ENCODE measurements at places on chromosomes 11 and 22.

DNA sequence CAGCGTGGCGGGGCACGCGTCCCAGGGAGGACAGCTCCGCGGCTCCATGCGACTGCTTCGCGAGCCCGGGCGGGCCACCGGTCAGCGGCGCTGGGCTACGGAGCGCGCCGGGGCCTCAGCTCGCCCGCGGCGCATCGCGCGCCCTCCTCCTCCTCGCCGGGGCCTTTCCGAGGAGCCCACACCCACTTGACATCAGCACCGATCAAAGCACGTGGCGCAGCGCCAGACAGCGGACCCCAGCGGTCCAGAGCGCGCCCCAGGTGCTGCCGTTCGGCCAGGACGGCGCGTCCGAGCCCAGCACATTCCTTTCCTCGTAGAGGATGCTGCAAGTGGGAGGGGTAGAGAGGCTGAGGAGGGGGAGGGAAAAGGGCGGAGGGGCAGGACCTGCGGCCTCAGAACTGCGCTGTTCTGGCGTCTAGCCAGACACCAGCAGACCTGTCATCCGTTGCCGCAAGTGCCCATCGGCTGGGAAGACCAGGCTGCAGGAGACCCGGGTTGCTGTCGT is 88.6 kb downstream of the PLEKHA7 start:
- DNase-seq: no peak

DNA sequence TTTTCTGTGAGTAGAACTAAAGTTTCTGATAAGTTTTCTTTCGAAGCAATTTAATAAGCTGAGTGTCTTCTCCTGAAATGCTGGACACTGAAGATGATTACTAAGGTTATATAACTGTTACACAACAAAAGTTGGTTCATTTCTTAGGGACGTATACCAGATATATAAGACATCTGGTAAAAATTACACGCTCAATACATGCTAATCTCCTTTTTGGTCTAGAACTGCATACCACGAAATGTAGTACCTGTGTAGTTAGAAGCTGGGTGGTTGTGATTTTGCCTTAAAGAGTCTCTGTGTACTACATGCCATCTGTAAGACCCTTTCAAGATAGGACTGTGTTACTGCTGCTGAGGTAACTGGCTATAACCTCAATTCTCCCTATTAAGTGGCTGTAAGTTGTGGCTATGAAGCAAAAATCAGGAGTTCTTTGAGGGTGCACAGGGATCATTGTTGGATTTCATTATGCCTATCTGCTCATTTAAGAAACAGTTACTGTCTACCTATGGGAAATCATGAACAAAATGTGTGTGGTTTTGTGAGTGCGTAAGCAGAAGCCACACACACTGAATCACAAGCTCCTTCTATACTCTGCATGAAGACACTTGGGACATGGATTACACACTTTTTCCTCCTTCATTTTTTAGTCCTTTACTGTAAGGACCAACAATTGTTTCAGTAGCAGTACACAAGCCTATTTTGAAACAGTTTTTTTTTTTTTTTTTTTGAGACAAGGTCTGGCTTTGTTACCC is 195.9 kb downstream of the SWAP70 start:
- no peak for DNase-seq

- DNase-seq: no peak
Measured at GRCh38 chr11:8642196-8642841, 40.1 kb downstream of the TRIM66 start.

DNA sequence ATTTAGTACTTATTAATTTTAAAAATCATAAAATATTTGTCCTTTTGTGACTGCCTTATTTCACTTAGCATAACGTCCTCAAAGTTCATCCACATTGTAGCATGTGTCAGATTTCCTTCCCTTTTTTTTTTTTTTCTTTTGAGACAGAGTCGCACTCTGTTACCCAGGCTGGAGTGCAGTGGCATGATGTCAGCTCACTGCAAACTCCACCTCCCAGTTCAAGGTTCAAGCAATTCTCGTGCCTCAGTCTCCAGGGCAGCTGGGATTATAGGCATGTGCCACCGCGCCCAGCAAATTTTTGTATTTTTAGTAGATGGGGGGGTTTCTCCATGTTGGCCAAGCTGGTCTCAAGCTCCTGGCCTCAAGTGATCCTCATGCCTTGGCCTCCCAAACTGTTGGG is 10.6 kb downstream of the RAB6A start:
- DNase-seq: no peak

GRCh38 chr11:111573821-111574249 is 28.4 kb upstream of the SIK2 start:
- DNase-seq: no peak

DNA sequence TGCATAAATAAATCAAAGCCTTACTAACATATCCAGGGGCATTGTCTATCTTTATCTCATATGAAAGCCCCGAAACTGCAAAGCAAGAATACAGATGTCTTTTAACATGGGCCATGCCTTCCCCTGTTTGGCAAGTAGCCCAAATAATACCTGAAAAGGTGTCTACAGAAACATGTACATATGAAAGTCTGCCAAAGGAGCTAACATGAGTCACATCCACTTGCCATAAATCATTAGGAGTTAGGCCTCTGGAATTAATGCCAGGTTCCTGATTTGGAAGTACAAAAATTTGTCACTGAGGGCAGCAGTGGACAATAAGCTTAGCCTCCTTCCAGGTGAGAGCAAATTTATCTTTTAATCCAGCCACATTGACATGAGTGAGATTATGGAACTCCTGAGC is 85.5 kb upstream of the PGR start:
- DNase-seq: no peak

DNA sequence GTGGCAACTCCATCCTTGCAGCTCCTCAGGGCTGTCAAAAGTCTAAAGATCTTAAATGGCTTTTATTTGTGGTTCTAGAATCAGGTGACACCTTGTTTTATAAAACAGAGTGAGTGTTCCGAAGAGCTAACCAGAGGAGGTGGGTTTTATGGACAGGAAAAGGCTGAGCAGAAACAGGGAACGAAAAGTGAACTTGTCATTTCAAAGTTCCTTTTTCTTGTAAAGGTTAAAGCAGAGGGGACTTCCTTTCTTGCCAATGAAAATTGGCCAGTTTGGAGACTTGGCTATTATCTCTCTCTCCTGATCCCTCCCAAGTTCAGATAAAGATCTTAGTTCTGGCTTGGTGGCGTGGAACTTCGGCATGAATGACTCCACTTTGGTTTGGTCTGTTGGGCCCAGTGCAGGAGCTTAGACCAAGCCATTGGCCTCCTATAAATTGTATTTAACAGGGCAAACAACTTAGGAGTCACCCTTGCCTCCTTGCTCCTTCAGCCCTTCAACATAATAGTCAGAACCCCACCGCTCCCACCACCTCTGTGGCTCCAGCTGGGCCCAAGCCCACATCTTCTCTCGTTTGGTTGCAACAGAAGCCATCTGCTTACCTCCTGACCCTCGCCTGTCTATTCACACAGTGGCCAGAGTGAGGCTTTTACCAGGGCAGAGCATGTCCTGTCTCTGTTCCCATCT is 102.4 kb upstream of the THY1 start:
- DNase-seq: no peak

DNA sequence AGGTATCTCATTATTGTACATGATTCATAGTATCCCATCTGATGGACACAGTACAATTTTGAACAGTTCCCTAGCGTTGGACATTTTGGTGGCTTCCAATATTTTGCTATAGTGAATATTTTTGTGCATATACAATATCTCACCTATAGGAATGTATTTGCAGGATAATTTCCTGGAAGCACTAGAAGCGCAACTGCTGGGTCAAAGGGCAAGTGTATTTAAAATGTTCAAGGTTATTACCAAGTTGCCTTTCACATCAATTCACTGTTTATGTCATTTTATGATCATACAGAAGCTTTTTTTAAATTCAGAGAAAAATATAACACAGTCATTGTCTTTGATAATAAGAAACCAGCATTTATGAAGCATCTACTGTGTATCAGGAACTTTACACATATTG is 19.1 kb upstream of the RPS3 start:
- DNase-seq: no peak

GRCh38 chr11:86919557-86920210 is 35.5 kb downstream of the FZD4 start:
- DNase-seq: no peak

- DNase-seq: no peak
Measured at GRCh38 chr11:665704-666281, 28.7 kb downstream of the DRD4 start.

GRCh38 chr11:4994551-4994950 is at the start of gene OR51L1:
OR51L1 (plus strand) TSS chr11:4994851; CDS start chr11:4998983, 4,132 bp downstream.
- DNase-seq: no peak

- DNase-seq: no peak
Measured at GRCh38 chr11:111465400-111465799, 46.8 kb downstream of the BTG4 start.

GRCh38 chr11:125519860-125520834 is 24.1 kb upstream of the FEZ1 start:
- DNase-seq: no peak

GRCh38 chr11:77340501-77340900 is 39.0 kb upstream of the GDPD4 start:
- DNase-seq: no peak

GRCh38 chr22:40746428-40747220 is 67.3 kb downstream of the MCHR1 start:
- DNase-seq: no peak

- DNase-seq: no peak
Measured at GRCh38 chr11:80362563-80363340, 921.9 kb upstream of the TENM4 start.

DNA sequence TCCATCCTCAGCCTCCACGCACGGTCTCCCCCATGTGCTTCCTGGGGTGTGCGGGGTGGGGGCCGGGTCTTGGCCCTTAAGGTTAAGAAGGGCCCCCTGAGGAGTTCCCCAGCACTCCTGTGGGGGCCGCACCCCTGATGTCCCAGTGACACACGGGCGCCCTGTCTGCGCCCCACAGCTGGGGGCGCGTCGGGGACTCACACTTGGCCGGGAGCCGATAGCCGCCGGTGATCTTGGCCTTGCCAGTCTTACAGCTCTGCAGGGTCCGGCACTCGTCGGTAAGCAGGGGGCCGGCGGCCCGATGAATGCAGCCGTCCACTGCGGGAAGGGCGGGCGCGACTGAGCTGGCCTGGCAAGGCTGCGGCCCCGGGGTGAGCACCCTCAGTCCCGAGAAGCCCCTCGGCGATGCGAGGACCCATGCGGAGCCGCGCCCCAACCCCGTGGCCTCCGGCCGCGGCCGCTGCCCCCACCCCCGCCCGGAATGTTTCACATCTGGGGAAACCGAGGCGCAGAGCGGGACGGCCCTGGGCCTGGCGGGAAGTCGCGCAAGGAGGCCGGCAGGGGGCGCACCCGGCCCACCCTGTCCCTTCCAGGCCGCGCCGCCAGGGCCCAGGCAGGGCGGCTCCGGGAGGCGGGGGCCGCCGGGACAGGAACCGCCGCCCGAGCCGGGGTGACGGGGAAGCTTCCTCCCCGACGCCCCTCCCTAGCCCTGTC is 13.9 kb downstream of the OTUB1 start:
- peak; percentile 58 for DNase-seq

- DNase-seq: no peak
Measured at GRCh38 chr22:27639248-27640086, 162.1 kb downstream of the MN1 start.

DNA sequence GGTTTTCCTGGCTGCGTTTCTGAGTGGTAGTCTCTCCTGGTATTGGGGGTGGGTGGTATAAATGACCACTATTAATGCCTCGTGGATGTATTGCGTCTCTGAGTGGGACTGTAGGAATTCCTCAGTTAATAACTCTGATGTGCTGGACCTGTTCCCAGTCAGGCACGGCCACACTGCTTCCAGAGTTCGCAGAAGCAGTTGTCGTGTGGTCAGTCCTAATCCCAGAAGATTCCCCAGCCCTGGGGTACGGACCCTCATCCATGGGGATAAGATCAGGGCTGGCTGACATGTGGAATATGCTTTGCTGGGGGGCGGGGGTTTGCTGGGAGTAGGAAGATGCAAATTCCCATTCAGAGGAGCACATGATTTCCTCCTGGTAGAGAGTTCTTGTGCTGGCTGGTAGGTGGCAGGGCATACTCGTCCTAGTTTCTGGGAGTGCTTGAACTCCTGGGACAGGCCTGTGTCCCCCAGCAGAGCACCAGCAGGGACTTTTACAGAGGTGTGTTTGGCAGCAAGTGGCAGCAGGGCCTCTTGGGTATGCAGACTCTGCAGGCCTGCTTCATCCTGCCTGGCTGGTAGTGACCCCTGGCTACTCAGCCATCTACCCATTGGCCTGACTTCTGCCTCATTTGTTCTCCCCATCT is 157.4 kb downstream of the NAV2 start:
- no peak for DNase-seq

GRCh38 chr11:44563711-44564110 is 1.8 kb upstream of the CD82 start:
- no peak for DNase-seq

- DNase-seq: no peak
Measured at GRCh38 chr11:64786308-64786707, 8.0 kb upstream of the SF1 start.

- DNase-seq: no peak
Measured at GRCh38 chr22:24400034-24400725, 27.2 kb upstream of the ADORA2A start.

DNA sequence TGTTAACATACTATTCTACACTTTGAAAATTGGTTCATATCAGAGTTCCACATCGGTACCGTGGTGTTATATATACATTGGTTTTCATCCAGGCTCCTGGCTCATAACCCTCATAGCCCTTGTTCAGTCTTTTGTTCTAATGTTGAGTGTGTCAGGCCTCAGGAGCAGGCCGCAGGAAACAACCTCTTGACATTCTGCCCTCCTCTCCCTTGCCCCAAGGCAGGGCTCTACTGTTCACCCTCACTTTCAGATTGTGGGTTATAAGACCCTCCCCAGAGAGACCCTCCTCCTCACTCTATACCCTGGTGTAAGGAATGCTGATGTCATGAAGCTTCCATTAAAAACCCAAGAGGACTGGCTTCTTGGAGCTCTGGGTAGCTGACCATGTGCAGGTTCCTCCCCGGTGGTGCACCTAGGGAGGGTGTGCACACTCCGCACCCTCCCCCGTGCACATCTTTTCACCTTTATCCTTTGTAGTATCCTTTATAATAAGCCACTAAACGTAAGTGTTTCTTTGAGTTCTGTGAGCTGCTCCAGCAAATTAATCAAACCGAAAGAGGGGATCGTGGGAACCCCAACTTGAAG is 12.1 kb downstream of the SSH3 start:
- no peak for DNase-seq

DNA sequence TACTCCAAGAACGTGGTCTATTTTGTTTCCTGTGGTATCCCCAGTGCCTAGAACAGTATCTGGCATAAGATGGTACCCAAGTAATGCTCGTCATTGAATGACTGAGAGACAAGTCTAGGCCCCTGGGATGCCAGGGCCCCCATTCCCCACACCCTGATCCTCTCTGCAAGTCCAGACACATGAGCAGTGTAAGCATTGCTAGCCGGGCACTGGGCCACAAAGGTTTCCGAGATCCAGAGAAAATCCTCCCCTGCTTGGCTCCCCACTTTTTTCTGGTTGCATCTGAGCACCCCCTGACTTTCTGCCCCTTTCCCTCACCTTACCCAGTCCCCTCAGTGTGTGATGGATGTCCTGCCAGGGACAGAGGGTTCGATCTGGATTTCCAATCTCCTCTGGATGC is 160.1 kb upstream of the NECTIN1 start:
- DNase-seq: no peak

- DNase-seq: no peak
Measured at GRCh38 chr11:35046681-35047080, 92.3 kb upstream of the CD44 start.

Measured in activated CD4-positive, alpha-beta T cell treated with anti-CD3 and anti-CD28 coated beads, Interleukin-2, amount 50 U/mL, for 4 hours (primary cell).